Activated gamma-delta T cell treated with anti-CD3 and anti-CD28 coated beads, Interleukin-2, amount 50 U/mL, for 16 hours (primary cell): ENCODE measurements at places on chromosomes 3 and 15.

- no peak for DNase-seq
Observed at GRCh38 chr15:62482785-62483429, 317.8 kb upstream of the C2CD4B start.

DNA sequence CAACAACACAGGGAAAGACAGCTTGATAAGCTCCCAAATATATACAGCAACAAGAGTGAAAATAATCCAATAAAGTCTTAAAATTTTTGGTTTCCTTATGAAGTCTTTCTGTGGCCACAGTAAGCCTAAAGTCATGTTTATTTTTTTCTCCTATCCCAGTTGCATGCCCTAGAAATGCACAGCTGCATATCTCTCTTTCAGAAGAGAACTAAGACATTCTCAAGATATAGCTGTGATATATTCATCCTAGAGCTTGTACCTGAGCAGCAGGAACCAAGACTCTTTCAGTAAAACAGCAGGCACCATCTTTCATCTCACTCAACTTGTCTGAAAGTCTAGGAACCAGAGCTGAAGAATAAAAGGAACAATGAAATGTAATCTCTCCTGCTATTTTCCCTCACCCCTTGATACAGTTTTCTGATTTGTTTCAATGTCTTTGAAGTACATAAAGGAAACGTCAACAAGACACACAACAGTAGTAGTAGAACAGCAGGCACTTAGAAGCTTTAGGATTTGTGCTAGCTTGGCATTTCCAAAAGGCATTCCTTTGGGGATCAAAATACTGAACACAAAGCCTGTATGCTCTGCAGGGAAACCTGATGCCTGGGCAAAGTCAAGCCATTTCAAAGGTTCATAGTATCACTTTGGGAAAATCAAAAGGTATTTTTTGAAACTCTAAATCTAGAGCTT, 536.8 kb downstream of the PYDC2 start:
- no peak for DNase-seq

DNA sequence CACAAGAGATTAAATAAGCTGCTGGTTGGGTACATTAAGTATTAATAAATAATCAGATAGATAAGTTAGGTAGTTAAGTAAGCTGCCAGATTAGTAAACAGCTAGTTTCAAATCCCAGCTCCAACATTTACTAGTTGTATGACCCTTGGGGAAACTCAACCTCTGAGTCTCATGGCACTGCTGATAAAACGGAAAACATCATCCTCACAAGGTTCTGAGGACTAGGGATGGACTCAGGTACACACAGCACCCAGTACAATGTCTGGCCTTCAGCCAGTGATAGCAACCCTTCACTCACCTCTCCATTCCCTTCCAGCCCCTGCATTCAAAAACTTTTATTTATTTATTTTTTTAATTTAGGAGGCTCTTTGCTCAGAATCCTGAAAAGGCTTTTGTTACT, 32.3 kb downstream of the B3GNT5 start:
- no peak for DNase-seq

GRCh38 chr3:194368918-194369317, 625 bp downstream of the LRRC15 start:
- DNase-seq, result no peak

GRCh38 chr3:180782195-180782984, 103.1 kb upstream of the CCDC39 start:
- DNase-seq, result no peak

DNA sequence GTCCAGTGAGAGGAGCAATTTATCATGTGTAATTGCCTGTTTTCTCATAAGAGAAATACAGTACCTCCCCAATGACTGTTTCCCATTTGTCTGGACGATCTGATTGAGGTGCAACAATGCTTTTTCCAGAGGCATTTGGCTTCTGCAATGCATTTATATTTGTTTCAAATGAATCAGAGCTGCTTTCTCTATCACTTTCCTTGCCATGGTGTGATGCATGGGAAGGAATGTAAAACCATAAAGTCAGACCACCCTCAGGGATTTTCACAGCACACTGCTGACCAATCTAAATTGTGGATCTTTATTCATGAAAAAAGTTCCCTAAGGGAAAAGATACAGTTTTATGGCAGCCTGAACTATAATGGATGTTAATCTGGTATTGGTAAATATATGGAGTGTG, 333.0 kb downstream of the ZNF385D start:
- DNase-seq, result no peak

GRCh38 chr3:183134844-183135243, 27.7 kb downstream of the LAMP3 start:
- DNase-seq, result no peak

GRCh38 chr3:100423611-100424010, 22.3 kb downstream of the LNP1 start:
- DNase-seq, result no peak

- no peak for DNase-seq
Observed at GRCh38 chr3:127723011-127723567, 50.3 kb downstream of the ABTB1 start.

GRCh38 chr3:135499426-135499825, 466.1 kb upstream of the PPP2R3A start:
- no peak for DNase-seq

DNA sequence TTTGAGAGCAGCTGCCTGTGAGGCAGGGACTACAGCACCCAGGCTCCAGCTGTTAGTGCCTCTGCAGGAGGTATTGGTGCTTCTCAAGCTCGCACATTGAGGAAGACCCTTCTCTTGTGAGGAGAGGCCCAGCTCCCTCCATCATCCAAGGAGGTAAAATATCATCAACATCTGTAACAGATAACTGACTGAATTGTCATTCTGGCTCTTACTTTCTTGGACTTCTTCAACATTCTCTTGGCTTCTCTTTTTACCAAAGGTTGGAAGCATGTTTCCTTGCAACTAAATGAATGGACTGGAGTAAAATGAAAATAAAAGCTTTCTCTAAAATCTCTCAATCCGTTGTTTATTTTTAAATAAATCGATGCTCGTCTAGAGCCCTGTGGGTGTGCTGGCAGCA, 53.1 kb upstream of the PXYLP1 start:
- DNase-seq, result no peak

- no peak for DNase-seq
Observed at GRCh38 chr3:133992951-133993620, 36.6 kb downstream of the SLCO2A1 start.

DNA sequence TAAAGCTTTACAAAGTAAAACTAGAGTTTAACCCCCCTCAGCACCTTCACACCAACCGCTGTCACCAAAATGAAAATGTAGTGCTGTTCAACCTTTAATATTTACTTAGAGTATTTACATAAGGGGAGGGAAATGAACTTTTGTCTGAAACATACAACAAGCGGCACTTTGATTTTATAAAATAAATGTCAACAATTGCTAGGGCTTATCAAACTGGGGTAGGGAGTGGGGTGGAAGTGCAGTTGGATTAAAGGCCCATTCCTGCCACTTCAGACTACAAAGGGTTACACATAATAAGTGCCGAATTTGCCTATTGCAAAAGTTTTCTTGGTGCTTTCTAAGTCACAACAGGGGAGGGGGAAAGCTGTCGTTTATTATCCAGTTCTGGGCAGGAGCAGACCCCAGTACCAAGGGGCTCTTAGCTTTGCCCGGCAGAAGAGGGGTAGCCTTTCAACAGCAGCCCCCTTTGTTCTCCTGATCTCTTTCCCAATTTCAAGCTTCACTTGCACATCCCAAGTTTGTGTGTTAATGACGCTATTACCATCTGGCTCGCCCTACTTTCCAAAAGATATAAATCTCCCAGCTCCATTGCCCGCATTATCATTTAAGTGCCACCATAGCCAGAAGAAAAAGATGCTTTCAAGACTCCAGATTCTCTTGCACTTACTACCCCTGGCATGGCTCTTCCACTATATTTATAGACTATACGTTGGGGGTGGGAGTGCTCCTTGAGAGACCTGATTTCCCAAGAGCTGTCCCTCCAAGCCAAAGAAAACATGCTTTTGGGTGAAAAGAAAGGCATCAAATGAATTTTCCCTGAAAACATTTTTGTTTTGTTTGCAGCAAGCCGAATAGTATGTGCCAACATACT, 17.0 kb downstream of the SOX2 start:
- DNase-seq, result no peak

DNA sequence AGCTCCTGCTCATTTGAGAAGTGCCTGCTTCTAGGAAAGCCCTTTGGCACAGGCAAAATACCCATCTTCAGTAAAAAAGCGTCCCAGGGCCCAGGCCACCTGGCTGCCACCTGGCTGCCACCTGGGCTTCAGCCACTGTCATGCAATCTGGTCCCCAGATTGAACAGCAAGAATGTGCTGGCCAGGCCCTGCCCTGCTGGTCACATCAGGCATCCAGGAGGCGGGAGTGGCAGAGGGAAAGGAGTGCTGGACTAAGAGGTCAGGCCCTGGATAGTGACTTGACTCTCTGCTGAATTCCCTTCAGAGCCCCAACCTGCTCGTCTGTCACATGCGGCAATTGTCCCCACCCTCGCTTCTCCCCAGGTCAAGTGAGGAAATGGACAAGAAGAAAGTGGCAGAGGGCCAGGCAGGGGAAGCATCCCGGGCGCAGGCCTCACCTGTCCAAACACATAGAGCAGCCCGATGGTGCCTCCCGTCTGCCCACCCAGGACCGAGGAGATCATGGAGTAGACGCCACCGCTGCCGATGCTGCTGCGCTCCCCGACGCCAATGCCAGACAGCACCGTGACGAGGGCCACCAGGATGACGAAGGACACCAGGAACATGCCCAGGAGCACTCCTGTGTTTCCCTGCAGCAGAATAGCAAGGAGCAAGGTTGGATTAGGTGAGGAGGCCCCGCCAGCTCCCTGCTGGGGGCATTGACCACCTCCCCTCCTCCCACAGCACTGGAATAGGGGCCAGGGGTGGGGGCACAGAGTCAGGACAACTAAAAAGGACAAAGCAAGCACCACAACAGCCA, 25.5 kb downstream of the SLC12A8 start:
- DNase-seq, result no peak

GRCh38 chr15:38547255-38547997, 17.2 kb downstream of the RASGRP1 start:
- no peak for DNase-seq

GRCh38 chr3:152672320-152672649, 162.6 kb upstream of the P2RY1 start:
- DNase-seq, result no peak

- DNase-seq, result no peak
Observed at GRCh38 chr3:58723173-58723572, 56.6 kb upstream of the FAM3D start.

DNA sequence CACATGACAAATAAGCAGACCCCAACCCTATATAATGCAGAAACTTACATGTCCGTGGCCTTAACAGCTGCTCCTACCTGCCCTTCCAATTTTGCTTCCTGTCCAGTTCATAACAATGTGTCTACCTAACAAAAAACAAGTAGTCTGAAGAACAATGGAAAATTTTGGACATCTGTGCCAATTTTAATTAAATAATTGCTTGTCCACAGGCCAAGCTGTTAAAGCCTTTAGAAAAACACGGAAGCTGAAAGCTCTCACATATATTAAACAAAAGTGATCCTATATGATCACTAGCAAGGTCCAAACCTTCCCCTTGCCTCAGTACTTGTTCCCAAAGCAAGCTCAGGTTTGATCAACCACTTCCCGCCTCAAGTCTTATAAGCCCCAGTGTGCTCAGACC, 37.1 kb downstream of the MAGI1 start:
- DNase-seq, result no peak

GRCh38 chr3:148075771-148076716, 621.7 kb upstream of the AGTR1 start:
- no peak for DNase-seq

- DNase-seq, result no peak
Observed at GRCh38 chr15:77195586-77195985, 124.7 kb upstream of the TSPAN3 start.

- DNase-seq, result no peak
Observed at GRCh38 chr3:25365636-25366035, 62.4 kb upstream of the RARB start.
